Fibroblast of villous mesenchyme (primary cell): ENCODE measurements at places on chromosomes 11 and 22. TPM values are rescaled to one million over a fixed set of nuclear protein-coding genes. Genes with fewer than 3 reads are reported as not detected.

The OR4C5 gene
- total RNA-seq = not detected in 2 replicates

DNA sequence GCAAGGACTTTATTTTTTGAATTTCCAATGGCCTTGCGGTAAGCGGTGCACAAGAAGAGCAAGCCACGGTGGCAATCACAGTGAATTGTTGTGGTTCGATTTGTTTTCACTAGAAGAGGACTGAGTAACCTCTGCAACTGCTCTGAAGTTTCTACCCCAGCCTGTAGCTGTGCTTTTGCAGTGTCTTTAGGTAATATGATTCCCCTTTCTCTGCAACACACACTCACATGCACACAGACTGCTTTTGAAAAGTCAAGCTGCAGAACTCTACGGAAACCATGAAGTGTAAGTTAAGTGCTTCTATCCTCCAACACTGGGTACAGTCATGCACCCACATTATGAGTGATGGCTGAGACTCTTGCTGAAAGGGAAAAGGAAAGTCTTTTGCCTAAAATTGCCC, 38.4 kb downstream of the CD44 start:
- no peak for DNase-seq

DNA sequence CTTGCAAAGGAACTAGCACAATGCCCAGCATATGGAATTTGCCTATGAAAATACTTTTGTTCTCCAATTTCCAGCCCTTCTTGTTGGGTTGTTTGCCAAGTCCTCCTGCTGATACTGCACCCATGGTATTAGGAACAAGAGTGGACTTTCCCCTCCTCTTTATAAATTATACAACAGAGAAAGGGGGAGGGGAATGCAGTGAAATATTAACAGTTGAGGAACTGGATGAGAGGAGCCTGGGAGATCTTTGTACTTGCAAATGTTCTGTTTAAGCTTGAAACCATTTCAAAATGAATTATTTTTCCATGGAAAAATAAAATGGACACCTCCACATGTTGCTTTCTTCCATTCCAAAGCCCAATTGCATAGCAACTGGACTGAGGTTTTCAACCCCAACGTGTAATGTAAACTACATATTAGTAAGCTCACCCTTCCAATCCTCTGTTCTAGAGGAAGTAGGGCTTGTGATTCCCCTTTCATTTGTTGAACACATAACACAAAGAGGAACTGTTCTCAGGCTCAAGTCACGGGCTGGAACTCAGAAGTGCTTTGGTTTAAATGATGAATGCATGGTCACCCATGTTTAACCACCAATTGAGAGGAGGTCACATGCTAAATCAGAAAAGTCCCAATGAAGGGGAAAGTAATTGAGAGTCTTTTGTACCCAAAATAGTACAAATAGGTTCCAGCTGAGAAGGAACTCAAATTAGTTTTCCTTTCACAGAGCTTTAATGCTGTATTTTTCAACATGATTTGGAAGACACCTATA, 66.2 kb upstream of the ZC3H12C start:
- no peak for DNase-seq

DNA sequence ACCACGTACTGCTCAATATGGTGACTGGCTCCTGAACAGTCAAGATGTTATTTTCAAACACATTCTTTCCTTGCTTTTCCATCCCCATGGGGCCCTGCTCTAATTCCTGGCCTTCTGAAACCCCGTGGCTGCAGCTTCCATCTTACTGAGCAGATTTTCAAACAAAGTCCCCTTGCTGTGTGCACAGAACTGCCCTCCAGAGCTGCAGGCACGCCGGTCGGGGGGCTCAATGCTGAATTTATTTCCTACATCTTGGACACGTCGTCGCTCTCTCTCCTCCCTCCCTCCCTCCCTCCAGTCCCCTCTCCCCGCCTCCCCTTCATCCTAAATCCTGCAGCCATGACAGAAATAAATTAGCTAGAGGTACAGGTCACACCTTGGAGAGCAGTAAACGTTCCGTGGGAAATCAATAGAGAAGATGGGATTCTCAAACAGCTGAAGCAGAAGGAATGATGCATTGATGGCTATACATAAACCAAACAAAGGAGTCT, 243.1 kb upstream of the BLID start:
- no peak for DNase-seq

GRCh38 chr11:129935723-129936122, 40.3 kb upstream of the NFRKB start:
- no peak for DNase-seq

- no peak for DNase-seq
Measured at GRCh38 chr22:16957781-16958180, 50.2 kb downstream of the GAB4 start.

- DNase-seq = peak; percentile 67
Measured at GRCh38 chr11:10550503-10551289, 9.7 kb upstream of the RNF141 start.

DNA sequence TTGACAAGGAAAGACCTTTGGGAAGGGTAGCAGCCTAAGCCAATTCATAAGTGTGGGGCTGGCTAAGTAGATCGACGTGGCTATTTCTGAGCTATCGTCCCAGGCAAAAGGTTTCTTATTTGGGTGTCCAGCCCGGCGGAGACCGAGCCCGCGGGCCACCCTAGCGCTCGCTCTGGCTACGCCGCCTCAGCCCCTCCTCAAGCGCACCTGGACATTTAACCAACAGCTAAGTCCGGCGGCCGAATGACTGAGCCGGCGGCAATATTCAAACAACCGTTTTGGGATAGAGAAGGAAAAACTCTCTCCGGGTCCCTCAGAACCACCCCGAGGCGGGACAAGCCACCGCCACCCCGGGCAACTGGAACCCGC, 457 bp downstream of the RNF141 start:
- DNase-seq = peak; percentile 43

GRCh38 chr11:117860139-117860538, 16.3 kb downstream of the FXYD6 start:
- DNase-seq = no peak

DNA sequence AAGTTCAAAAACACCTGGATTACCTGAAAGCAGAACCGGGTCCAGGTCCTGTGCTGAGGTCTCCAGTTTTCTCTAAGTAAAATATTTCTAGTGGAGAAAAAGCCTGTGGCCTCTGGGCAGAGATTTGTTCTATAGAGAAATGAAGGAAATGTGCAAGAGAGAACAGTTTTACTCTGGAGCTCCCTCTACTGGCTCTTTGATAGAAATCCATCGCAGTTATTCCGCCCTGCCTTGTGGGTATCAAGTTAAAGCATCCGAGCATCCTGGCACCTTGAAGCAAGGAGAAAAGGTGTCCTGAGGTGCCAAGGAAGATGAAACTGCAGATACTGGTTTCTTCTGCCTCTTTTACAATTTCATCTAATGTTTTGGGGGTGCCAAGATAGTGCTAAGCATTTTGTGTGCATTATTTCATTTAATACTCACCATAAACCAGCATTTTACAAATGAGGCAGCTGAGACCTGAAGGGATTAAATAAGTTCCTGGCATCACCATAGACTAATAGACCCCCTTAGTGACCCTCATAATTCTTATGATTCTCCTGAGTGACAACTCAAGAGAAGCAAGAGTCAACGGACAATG, 113.1 kb upstream of the HSD17B12 start:
- DNase-seq = peak; percentile 50

- peak; percentile 24 for DNase-seq
Measured at GRCh38 chr11:32838505-32839274, 9.0 kb downstream of the PRRG4 start.

GRCh38 chr11:1487091-1487850, 692 bp upstream of the MOB2 start:
- DNase-seq = no peak

GRCh38 chr11:33642461-33643166, 58.0 kb downstream of the C11orf91 start:
- no peak for DNase-seq
